ENCODE measurements at places on chromosomes 5 and 9.

DNA sequence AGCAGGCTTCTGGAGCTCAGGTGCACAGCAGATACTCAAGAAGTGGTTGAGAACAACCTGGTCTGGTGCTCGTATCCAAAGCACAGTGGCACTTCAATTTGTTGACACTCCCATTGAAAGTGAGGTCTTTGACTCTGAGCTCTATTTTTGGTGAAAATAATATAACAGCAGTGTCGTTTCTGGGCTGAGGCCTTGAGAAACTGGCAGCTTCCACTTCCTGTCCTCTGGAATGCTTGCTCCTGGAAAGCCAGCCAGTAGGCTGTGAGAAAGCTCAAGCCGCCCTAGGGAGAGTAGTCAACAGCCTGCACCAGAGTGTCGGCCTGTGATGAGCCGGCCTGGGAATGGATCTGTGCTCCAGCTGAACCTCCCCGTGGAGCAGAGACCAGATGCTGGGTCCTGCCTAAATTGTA lies 6.8 kb upstream of the SUSD3 start:
- no peak for DNase-seq

DNA sequence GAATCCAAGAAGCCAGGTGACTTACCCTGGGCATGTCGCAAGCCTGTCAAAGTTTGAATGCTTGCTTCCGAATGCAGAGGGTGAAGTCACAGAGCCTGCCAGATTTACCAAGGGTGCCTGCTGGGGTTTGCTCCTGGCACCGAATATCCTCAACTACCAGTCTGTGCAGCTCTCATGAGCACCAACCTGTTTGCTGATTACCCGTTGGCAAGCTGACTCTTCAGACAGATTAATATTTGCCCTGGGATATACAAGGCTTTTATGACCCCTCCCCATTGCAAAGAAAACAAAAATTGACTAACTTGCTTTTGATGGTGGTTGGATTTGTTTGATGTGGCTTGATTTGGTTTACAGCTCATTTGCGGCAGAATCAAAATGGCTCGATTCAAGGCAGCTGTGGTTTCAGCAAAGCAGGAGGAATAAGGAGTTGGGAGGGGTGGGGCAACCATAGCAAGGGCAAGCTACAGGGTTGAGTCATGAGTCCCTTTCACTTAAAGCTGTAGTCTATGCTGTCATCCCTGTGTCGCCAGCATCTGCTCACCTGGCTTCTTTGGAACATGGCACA lies 82.3 kb upstream of the AGXT2 start:
- DNase-seq = peak; percentile 53

GRCh38 chr5:94623011-94623410 lies 4.5 kb downstream of the SLF1 start:
- no peak for DNase-seq

DNA sequence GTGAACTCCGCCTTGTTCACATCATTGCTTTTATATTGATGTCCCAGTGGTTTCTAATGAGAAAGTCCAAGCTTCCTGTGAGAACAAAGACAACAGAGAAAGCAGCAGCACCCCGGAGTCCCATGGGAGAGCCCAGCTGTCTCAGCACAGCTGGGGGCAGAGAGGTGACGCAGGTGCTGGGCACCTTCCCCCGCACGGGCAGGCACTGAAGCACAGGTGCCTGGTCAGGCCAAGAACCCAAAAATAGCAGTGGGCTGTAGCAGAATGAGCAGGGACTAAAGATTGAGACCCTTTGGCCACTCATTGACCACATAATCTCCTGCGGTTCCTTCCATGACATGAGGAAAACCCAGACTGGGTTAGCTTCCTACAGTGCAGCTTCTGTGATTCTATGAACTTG lies 18.8 kb downstream of the SRD5A1 start:
- DNase-seq = no peak

DNA sequence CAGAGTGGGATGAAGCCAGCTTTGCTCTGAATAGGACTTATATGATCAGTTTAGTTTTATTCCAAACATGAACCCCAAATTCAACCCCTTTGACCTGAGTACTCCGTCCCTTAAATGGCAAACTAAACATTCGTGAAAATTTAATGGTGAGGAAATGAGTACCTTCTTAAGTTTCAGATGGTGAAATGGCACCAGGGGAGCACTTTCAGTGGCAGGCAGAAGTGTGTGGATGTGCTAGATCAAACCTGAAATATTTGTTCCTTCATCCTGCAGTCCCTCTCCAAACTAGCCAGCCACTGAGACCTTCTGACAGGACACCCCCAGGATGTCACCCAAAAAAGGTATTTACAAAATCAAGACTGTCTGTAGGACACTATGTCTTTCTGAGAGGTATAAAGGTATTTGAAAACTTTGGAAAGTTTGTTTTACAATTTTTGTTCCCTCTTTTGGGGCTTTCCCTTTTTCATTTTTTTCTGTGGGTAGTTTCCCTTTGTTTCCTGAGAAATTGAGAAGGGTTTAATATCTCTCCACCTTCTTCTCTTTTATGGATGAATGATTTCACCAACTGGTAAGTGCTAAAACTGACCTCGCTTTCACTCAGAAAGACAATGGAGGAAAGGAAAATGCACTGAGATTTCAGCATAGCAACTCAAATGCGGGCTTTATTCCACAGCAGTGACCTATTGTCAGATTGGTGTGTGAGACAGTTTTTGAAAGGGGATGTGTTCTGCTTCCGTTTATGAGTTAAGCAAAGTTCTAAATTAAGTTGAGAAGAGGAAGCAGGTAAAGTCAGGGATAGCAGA lies 127.1 kb downstream of the TMC1 start:
- no peak for DNase-seq

DNA sequence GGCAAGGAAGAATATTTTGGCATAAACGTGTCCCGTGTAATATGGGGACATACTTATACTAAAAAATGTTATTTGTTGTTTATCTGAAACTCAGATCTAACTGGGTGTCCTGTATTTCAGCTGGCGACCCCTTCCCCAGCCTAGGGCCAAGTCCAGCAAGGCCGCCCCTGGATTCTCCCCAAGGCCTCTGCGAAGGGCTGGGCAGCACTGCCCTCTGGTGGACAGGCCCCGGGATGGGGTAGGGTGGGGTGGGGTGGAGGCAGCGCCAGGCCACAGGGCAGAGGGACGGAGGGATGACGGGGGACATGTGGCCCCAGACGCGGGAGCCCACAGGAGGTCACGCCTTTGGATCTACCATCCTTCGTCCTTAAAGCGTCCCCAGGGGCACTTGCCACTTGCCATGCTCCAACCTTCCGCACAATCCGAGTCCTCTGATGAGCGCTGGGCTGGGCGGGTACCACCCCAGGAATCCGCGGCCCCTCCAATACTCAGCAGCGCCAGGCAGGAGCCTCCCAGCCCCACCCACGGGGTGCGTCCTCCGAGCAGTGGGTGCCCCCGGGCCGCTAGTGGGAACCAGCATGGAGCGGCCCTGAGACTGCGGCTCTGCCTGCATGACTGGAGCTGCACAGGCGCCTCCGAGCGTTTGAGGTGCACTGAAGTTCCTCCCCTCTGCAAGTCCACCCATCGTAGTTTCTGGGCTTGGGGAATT lies 7.1 kb upstream of the AGPAT2 start:
- no peak for DNase-seq

DNA sequence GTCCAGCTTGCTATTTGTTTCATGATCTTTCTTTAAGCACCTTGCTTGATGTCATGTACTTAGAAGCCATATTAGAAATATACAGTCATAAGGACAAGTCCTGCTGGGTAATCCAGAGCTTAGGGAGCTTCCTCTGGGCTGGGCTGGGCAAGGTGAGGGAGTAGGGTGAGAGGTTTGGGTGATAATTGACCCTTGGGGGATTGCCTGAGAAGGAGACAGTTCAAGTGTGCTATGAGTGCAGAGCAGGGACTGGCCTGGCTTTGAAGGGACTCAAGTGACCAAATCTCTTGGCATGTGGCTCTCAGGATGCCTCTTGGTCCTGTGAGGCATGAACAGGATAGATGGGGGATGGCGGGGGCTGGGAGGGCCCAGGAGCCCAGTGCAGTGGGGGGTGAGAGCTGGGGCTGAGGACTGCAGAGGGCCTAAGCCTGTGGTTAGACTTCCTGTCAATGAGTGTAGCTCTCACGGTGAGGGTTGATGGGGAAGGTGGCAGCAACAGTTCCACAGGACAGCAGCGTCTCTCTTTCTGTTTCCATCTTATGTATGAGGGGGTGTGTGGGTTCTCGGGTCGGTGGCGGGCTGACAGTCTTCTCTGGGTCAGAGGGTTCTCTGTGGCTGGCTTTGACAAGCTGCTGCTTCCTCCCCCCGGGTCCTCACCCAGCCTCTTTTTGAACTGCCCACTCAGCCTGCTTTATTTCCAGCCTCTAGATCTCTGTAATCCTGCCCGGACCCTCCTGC lies 53.5 kb downstream of the RGS3 start:
- peak; percentile 81 for DNase-seq

GRCh38 chr5:176636426-176636825 lies 6.0 kb downstream of the EIF4E1B start:
- DNase-seq = no peak

GRCh38 chr9:124282442-124283227 lies 24.9 kb downstream of the NEK6 start:
- DNase-seq = no peak

GRCh38 chr9:136576269-136576626 lies 30.4 kb upstream of the NOTCH1 start:
- DNase-seq = no peak

- peak; percentile 75 for DNase-seq
These were observed 59.5 kb downstream of the HSPA4 start for GRCh38 chr5:133111299-133111698.

DNA sequence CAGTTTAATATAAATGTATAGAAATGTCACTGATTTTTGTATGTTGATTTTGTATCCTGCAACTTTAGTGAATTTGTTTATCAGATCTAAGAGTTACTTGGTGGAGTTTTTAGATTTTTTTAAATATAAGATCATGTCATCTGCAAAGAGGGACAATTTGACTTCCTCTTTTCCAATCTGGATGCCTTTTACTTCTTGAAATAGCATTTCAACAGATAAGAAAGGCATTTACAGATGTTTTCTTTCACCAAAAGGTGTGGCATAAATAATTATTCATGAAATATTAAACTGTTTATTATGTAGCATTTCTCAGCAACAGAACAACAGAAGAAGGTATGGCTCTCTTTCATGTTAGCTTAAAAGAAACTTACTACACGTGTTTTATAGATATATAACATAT lies 34.9 kb upstream of the NIPBL start:
- no peak for DNase-seq

GRCh38 chr5:45622365-45622764 lies 73.8 kb downstream of the HCN1 start:
- no peak for DNase-seq

DNA sequence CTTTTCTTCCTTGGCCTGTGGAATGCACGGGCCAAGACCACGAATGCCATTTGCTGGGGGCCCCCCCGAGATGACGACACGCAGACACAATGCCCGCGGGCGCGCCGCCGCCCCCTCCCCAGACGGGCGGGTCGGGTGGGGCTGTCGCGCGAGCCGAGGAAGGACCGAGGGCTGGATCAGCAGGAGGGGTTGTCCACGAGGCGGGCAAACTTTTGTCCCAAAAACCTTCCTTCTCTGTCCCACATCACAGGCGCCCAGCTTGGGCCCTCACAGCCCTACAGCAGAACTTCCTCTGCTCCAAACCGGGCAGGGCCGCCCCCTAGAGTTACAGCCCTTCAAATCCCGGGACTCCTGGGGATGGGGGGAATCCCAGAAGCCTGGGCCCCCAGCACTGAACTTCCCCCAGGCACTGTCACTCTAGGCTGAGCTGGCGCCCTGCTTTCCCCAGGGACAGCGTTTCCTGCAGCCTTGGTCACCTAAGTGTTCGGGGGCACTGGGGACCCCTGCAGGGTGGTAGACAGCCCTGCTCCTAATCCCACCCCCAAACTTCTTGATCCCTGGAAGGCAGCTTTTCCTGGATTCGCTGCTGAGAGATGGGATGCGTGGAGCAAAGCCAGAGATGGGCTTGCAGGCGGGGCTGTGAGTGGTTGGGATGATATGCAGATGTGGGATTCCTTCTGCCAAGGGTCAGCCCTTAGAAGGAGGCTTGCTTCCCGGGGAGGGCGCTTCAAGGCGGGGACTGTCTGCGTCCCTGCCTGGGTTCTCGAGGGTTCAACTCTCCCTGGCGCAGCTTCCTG lies 980 bp downstream of the COL5A1 start:
- no peak for DNase-seq

DNA sequence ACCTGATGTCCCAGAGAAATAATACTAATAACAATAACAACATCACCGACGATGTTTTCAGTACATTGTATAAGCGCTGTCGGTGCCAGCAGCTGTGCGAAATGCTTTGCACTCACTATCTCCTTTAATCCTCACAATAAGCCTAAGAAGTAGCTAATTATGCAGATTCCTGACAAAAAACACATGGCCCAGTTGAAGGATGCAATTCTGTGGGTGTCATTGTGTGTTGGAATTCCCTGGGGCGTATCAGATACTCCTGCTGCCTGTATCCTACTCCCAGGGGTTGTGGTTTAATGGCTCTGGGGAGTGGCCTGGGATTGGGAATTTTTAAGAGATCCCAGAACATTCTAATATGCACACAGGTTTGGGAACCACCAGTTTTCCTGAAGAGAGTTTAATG lies 154.0 kb downstream of the RGS3 start:
- DNase-seq = no peak

- DNase-seq = no peak
These were observed 49.2 kb downstream of the CNTRL start for GRCh38 chr9:121123816-121124535.

DNA sequence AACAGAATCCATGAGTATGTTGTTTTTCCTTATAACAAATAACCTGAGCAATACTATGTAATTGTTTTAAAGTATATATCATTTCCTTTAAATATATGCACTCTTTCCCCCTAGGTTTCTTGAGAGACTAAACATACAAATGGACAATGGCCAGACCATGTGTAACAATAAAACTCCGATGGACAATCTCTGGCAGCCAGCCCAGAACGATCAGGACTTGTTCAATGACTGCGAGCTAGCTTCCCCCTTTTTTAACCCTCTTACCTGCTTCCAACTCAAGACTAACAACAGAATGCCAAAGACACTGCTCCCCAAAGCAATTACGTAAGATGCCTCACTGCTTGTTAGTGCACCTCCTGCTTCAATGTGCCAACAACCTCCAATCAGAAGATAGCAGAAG lies 94.9 kb downstream of the HTR4 start:
- DNase-seq = no peak

DNA sequence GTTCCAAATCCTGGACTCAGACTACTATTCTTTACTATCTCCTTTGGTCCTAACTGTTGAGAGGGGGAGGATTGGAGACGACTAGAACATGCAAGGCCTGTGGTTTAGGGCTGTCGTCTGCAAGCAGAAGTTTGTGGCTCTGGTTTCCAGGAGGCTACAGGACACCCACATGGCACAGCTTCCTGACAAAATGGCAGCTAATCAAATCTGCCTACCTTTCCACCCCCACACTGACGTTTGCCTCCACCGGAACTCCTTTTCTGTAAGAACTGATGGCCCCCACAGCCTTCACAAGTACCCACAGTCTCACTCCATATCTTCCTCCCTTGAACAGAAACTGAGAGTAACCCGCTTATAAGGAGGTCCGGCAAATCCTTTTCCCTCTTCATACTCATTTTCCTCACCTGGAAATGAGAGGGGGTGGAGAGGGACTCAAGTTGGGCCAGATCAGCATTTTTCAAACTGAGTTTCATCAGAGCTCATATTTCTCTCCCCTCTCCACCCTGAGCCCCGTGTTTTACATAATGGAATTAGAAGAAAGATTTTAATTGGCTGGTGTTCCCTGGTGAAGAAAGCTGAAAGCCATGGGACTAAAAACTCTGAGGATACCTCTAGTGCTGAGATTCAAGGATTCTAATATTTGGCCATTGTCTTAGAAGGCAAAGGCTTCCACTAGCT lies 5.2 kb downstream of the SLC31A2 start:
- peak; percentile 47 for DNase-seq
